Activated CD4-positive, alpha-beta memory T cell treated with anti-CD3 and anti-CD28 coated beads, Interleukin-2, amount 10 ng/mL, durations not matched to agents 7 days and 5 days (primary cell): ENCODE measurements at places on chromosomes 4 and X.

DNA sequence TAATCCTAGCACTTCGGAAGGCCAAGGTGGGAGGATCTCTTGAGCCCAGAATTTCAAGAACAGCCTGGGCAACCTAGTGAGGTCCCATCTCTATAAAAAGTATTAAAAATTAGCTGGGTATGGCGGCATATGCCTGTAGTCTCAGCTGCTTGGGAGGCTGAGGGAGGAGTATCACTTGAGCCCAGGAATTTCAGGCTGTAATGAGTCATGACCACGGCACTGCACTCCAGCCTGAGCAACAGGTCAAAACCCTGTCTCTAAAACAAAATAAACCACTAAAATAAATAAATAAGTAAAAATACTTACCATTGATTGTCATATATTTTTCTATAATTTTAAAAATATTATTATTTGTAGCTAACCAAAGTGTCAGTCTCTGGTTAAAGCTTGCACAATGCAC lies 315.6 kb upstream of the SMIM31 start:
- no peak for DNase-seq

- DNase-seq = no peak
Measured at GRCh38 chr4:151862766-151863165, 102.0 kb upstream of the GATB start.

DNA sequence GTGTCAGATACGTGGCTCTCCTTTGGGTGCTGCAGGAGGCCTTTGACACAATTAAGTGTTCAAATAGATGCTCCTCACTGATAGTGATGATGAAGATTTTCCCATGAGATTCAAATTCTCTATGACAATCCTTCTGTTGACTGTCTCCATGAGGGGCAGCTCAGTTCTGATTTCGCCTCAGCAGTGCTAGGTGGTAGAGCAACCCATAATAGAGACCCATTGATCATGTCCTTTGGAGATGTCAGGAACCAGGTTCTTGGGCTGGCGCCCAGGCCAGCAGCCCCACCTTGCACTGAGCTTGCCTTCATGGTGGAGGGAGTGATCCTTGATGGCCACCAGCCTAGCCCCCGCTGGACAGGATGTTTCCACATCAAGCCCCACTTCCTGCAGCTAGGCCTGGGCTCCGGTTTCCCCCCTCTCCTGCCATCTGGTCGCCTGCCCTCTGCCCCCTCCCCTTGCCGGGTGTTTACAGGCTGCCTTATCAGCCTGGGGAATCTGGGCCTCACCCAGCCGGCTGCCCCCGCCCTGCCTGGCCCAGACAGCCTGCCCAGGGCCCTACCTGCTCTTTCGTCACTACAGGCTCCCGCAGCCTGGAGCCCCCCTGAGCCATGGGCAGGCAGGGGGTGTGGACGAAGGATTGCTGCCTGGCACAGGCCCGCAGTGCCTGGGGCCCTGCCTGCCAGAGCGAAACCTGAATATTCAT lies 12.6 kb downstream of the ELF4 start:
- no peak for DNase-seq

GRCh38 chrX:137427426-137427778 lies 138.5 kb upstream of the ZIC3 start:
- no peak for DNase-seq

GRCh38 chrX:10685923-10686595 lies 65.7 kb upstream of the MID1 start:
- DNase-seq = no peak

GRCh38 chrX:130263016-130263415 lies 5.7 kb downstream of the ZNF280C start:
- DNase-seq = no peak

GRCh38 chr4:100682477-100683218 lies 164.8 kb upstream of the EMCN start:
- DNase-seq = no peak

DNA sequence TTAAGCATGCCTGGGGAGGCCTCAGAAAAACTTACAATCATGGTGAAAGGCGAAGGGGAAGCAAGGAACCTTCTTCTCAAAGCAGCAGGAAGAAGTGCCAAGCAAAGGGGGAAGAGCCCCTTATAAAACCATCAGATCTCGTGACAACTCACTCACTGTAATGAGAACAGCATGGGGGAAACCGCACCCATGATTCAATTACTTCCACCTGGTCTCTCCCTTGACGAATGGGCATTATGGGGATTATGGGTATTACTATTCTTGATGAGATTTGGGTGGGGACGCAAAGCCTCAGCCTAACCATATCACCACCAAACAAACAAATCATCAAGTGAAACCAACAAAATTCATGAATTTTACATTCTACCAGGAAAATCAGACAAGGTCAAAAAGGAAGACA lies 76.7 kb upstream of the TAB3 start:
- no peak for DNase-seq

DNA sequence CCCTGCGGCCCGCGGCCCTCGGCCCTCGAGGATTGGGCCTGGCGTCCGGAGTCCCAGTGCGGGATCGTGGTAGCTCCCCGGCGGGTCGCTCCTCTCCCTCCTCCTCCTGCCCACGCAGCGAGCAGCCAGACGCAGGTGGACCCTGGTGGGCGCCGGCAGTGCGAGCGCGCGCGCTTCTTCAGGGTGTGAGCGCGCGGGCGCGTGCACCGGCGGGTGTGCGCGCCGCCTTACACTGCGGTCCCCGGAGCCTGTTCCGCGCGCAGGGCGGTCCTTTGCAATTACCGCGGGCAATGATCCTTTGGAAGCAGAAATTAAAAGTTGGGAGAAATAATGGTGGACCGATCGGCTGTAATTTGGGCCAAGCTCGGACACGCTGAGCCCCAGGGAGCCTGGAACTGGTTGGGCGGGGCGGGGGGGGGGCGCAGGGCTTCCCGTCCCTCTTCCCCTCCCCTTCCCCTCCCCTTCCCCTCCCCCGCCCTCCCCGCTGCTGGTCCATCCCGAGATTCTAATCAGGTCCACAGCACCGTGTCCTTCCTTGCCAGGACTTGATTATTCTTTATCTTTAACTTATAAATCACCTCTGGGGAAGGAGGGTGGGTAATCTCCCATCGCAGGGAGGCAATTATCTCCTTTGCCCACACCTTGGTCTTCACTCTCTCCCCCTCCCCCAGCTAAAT lies 1.6 kb upstream of the NKX1-1 start:
- DNase-seq = no peak

DNA sequence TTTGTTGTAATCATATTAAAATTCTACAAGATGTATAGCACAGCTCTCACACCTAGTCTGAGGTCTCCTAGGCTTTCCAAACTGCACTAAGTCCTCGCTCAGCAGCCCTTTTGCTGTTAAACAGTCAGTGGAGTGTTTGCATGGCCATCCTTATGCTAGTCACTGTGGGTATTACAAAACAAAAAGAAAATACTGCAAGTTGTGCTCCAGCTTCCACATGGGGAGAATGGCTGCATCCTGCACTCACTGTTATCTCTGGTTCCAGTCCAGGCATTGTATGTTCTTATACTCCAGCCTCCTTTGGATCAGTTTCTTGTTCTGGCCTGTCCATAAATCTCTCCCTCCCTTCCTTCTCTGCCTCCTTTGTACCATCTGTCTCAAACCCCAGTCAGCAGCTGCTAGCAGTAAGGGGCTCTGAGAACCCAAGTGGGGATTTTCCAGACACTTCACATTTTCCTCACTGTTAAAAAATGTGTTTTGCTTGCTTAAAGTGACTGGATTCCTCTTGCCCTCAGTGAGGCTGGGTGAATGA lies 38.5 kb upstream of the BMP15 start:
- DNase-seq = no peak

DNA sequence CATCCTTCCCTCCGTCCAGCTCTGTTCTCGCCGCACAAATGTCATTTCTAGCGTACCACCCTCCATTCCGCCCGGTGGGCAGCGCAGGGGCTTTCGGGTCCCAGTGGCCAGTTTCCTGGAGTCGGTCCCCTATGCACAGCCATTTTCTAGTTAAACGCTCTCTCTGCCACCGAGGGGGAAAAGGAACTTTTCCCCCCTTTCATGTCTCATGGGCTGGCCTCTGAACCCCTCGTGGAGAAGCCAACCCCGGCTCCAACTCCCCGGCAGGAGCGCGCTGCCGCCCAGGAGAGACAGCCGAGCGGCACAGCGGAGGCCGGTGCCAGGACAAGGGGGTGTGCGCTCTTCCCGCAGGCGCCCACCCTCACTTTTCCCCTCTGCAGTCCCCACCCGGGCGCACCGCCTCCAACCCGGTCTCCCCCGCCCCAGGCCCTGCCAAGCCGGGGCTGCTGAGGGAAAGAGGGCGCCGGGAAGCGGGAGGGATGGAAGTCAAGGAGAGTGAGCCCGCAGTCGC lies 662 bp downstream of the APBB2 start:
- no peak for DNase-seq

GRCh38 chr4:7467471-7467870 lies 32.7 kb upstream of the PSAPL1 start:
- no peak for DNase-seq

- DNase-seq = peak; percentile 29
Measured at GRCh38 chrX:24260842-24261550, 52.9 kb downstream of the SUPT20HL2 start.

GRCh38 chr4:26723216-26723615 lies 137.4 kb upstream of the STIM2 start:
- DNase-seq = no peak

GRCh38 chr4:39697740-39698423 lies at the start of gene UBE2K:
Gene UBE2K (plus strand): TSS chr4:39698136. CDS start chr4:39698328, 192 bp downstream.
- DNase-seq = peak; percentile 91

- DNase-seq = no peak
Measured at GRCh38 chr4:155060419-155060818, 148.0 kb upstream of the NPY2R start.

DNA sequence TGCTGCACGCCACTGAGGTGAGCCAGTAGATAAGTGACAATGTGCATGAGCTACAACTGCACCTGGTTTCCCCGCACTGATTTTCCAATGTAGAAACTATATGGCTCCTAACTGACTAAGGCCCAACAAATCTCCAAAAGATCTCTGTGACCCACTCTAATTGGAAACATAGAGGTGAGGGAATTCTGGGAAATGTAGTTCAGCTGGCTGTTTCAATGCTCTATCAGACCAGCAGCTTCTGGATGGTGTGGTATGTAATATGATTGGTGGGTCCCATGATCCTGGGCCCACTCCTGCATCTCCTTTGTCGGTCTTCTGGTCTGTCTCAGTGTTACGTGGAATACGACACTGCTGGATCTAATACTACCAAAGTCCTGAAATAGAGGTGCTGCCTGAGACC lies 18.6 kb downstream of the CCDC160 start:
- no peak for DNase-seq

- no peak for DNase-seq
Measured at GRCh38 chr4:78585633-78586032, 34.1 kb downstream of the ANXA3 start.

- no peak for DNase-seq
Measured at GRCh38 chr4:76476571-76476970, 41.5 kb downstream of the SHROOM3 start.
